Thymus (tissue), 14 donors: ENCODE measurements at places on chromosomes 1 and 21. TPM values are rescaled to one million over a fixed set of nuclear protein-coding genes. Genes with fewer than 3 reads are reported as not detected.

DNA sequence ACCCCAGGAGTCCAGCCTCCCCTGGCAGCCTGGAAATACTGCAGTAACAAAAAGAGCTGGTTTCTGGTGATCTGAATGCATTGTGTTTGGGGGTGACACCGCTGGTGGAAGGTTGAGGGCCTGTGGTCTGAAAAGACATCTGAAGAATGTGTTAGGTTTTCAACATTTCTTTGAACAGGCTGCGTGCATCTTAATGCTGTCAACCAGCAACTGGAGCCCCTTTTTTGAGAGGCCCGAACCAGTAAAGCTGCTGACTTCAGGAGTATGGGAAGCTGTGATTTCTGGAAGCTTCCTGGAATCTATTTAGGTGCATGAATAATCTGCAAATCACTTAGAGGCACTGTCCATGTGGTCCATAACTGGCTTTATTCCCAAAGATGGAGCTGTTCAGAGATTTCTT lies 17.0 kb downstream of the ATP5PO start:
- peaks cover 10% of the 10 kb centered on the region for H3K4me1 ChIP-seq
- no peak for DNase-seq
- peaks cover 23% of the 10 kb centered on the region for H3K36me3 ChIP-seq
- H3K4me3 ChIP-seq, result no peak overlapping the region
- no peak overlapping the region for H3K27ac ChIP-seq
- H3K27me3 ChIP-seq, result no peaks in the 10 kb centered on the region

DNA sequence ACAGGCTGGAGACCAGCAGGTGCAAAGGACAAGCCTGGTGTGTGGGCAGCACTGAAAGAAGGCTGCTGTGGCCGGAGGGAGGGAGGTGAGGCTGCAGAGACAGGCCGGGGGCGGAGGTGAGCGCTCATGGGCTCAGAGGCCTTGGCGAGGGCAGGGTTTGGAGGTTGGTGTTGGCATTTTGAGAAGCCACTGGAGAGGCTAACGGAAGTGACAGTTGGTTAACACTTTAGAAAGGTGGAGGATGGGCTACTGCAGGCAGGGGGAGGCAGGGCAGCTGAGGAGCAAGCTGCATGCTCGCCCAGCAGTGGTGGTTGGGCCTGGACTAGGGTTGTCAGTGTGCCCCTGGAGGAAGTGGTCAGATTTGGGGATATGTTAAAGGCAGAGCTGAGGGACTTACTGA lies 37.5 kb downstream of the QSOX1 start:
- no peak overlapping the region for H3K27ac ChIP-seq
- no peak for DNase-seq
- no peaks in the 10 kb centered on the region for H3K36me3 ChIP-seq
- no peak overlapping the region for H3K4me3 ChIP-seq
- H3K4me1 ChIP-seq, result peaks cover 66% of the 10 kb centered on the region
- no peaks in the 10 kb centered on the region for H3K27me3 ChIP-seq

- DNase-seq, result no peak
- H3K27me3 ChIP-seq, result no peaks in the 10 kb centered on the region
- H3K27ac ChIP-seq, result no peak overlapping the region
These were observed 45.7 kb downstream of the TDRD5 start for GRCh38 chr1:179637211-179637860.

DNA sequence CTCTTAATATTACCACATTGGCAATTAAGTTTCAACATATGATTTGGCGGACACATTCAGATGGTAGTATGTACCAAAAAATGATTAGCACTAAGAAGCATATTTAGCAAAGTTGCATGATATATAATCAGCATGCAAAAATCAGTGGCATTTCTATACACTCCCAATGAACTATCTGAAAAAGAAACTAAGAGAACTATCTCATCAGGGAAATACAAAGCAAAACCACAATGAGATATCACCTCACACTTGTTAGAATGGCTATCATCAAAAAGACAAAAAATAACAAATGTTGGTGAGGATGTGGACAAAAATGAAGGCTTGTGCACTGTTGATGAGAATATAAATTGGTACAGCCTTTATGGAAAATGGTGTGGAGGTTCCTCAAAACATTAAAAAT lies 31.4 kb upstream of the DENND1B start:
- H3K27me3 ChIP-seq, result no peaks in the 10 kb centered on the region
- DNase-seq, result no peak
- H3K27ac ChIP-seq, result no peak overlapping the region
- H3K4me3 ChIP-seq, result no peak overlapping the region

Gene CELA3B
- total RNA-seq, result 0.09 TPM
